Activated naive CD4-positive, alpha-beta T cell (primary cell): ENCODE measurements at places on chromosomes 2 and 18.

GRCh38 chr2:217593732-217594131, 409.1 kb downstream of the TNS1 start:
- no peak for DNase-seq

DNA sequence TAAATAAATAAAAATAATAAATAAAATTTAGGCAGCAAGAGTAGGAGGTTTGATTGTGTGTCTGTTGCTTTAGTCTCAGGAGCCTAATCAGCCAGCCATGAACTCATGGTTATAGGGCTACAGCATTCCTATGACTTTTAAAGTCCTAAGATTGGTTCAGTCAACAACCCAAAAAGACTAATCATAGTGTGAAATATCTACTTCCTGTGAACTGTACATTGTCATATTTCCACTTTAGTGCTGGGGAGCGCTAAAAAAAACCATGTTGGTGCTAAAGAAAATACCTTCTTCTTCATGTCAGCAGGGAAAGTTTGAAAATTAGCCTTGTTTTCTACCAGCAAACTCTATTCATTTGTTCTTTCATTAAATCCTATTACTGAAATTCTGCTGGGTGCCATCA, 521.6 kb downstream of the RNF144A start:
- no peak for DNase-seq

- DNase-seq: no peak
These were observed 1.3 kb downstream of the PTPN2 start for GRCh38 chr18:12882453-12883371.

DNA sequence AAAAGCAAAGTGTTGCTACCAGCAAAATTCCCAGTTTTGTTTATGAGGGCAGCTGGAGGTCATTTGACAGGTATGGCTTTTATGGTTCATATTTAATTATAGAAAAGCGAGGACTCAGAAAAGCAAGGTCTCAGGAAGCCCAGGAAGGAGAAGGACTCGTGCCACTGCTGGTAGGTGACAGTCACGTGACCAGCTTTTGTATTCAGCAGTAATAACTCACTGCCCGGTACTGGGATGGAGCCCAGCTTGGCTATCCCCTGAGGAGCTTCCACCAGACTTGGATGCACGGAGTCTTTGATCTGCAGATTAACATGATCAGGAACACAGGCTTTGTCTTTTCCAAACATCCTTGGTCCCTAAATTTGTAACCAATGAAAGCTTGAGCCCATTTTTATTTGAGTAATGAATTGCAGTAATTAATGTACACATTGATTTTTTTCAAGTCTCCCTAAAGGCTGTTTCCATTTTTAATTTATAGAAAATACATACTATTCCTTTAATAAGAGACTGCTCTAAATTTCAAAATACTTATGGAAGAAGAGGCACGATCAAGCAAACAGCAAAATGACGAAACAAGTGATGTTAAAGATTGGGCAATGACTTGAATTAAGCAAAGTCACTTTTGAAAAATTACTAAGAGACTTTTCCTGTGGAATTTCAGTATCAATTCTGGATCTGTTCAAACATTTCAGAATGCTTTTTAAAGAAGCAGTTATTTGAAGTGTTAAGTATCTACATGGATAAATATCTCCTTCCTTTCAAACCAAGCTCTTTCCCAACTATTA, 251.7 kb upstream of the HNRNPA3 start:
- no peak for DNase-seq
